Vagina (tissue), 2 donors: ENCODE measurements at places on chromosomes 4 and X. TPM values are rescaled to one million over a fixed set of nuclear protein-coding genes. Genes with fewer than 3 reads are reported as not detected.

TLR1 gene
- 10.3 TPM for total RNA-seq

ZNF141 gene
- 32.2 TPM for total RNA-seq

DGAT2L6 gene
- total RNA-seq = not detected

DNA sequence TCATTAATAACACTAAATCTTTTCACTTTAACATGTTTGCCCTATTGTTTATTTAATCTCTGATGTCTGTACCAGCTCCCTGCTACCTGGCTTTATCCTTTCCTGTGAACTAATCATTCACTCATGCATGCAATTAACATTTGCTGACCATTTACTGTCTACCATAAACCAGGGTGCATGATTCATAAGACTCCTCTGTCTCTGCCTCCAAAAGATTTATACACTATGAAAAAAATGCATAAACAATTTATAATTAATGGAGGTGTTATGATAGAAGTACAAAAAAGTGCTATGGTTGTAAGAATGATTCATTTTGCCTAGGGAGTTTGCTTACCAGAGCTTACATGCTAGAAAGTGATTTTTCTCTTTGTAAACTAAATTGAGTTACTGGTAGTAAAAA lies 24.5 kb upstream of the CPEB2 start:
- DNase-seq = no peak

DNA sequence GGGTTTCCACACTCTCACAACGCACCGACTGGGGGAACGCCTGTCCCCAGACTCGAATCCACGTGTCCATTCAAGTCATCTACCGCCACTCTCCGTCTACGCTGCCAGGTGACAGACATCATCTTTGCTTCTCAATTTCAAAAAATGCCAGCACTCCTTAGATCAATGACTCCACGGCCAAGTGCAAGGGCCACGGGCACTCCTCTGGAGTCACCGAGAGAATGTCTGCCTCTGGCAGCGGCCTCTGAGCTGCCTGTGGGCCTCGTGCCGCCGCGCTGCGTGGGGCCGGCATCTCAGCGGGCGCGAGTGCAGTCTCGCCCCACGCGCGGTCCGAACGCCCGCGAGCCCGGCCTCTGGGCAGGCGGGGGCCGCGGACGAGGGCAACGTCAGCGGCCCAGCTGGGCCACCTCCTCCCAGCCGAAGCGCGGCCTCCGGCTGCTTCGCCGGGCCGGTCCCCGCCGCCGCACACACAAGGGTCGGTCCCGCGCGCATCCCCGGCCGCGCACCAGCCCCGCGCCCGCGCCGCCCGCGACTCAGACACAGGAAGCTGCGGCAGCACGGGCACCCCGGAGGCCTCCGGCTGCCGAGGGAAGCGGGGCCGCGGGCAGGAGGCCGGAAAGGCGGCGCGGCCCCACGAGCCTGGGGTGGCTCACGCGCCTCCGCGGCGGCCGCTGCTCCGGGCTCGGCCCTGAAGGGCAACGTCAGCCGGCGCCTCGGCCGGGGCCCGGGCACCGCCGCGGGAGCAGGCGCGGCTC lies 450 bp downstream of the ACSL1 start:
- DNase-seq = no peak

DNA sequence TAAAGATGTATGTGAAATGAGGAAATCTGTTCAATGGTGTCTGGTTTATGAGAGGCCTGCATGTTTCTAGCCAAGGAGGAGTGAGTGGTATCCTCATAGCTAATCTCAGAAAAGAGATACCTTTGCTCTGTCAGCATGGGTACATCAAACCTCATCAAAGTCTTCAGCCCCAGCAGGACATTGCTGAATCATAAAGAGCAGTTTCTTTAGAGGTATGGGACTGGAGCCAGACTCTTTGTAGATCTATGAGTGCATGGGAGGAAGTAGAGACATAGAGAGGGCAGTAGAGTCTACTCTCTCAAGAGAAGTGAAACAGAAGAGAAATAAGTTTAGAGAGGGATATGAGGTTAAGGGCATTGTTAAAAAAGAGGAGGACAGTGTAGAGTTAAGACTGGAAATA lies 1950.9 kb downstream of the ARAP2 start:
- DNase-seq = no peak

DNA sequence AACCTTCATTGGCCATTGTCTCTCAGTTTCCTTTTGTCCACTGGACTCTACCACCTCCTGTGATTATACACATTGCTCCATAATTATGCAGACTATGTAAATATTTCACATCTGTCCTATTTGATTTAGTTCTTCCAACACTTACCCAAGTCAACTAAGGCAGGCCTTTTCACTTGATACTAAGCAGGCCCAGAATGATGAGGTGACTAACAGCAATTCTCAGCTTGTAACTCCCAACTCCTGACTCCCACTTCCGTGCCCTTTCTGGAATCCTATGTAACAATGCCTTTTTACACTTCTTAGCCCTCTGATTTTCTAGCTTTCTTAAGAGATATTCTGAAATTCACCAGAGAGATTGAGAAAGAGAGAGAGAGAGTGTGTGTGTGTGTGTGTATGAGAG lies 6.6 kb downstream of the PAK3 start:
- no peak for DNase-seq

DNA sequence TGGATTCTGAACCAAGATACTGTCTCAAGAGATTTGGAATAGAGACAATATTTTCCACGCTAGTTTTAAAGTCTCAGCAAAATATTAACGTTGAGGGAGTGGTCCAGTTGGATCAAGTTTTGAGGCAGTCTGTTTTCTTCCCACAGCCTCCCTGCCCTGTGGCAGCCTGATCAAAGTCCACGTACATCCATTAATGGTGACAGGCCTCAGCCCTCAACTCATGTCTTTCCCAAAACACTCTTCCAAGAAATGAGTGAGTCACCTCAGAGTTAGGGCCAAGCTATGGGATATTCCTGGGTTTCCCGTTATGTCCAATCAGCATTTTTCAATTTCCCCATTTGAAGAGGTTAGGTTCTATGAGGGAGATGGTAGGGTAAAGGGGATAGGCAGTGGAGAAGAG lies 28.5 kb downstream of the EGFL6 start:
- no peak for DNase-seq
